ENCODE measurements at places on chromosomes 1 and 21.

GRCh38 chr1:109112652-109113285 lies 1.1 kb upstream of the ELAPOR1 start:
- DNase-seq, result peak; percentile 90

- DNase-seq, result peak; percentile 66
Measured at GRCh38 chr1:119870917-119871596, 25.3 kb downstream of the ADAM30 start.

DNA sequence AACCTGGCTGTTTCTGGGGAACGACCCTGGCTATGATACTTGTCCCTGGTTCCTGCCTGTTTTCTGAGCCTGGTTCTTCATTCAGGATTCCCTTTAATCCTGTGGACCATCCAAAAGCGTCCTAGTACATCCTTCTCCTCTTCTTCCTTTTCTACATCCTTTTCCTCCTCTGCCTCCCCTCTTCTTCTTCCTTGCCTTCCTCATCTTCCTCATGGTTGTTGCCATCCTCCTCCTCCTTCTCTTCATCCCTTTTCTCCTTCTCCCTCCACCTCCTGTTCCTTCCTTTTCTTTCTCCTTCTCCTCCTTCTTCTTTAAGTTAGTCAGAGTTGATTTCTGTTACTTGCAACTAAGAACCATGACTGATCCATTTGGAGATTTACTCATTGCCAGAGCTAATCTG lies 197.8 kb downstream of the FOXD2 start:
- DNase-seq, result no peak

- no peak for DNase-seq
Measured at GRCh38 chr1:212007178-212007577, 28.2 kb downstream of the INTS7 start.

- no peak for DNase-seq
Measured at GRCh38 chr1:224774378-224774777, 155.1 kb upstream of the DNAH14 start.

DNA sequence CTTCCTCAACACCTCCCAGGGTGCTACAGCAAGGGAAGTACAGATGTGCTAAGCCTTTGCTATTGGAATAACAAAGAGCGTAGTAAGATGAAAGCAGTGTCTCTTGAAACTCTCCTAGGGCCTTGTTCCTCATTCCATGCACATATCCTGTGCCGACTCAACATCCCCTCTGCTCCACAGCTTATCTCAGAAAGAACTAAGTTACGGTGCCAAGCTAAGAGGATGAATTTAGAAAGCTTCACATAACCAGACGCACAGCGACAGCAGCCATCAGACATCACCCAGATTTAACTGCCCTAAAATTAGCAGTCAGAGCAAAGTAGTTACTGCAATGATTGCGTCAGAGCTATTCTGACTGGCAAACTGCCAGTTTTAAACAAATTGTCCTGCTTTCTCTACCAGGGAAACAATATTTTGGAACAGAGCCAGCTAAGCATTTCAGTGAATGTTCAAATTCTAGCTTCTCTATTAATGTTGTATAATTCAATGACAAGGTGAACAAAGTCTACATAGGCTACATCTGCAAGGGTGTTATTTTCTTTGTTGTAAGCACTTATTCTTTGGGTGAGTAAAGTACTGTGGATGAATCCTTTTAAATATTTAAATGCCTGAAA lies 9.5 kb downstream of the SIPA1L2 start:
- peak; percentile 96 for DNase-seq

DNA sequence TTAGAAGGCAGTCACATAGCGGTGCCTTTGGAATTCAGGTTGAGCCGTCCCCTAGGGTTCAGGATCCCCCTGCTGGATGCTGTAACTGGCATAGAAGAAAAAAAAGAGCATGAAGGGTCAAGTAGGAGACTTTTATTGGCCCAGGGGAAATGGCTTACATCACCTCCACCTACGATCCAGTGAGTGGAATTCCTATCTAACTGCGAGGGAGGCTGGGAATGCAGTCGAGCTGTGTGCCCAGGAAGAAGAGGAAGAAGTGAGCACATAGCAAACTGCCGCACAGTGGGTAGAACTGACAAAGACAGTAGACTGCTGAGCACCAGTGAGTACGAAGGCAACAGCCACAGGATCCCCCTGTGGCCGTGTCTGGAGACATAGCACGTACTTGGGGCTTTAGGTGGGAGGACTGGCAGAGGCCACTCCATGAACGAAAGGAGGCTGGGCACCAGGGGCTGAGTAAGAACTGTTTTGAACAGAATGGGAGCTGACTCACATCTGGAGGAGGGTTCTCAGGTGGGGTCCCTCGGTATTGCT lies 79.2 kb downstream of the RNF220 start:
- no peak for DNase-seq

DNA sequence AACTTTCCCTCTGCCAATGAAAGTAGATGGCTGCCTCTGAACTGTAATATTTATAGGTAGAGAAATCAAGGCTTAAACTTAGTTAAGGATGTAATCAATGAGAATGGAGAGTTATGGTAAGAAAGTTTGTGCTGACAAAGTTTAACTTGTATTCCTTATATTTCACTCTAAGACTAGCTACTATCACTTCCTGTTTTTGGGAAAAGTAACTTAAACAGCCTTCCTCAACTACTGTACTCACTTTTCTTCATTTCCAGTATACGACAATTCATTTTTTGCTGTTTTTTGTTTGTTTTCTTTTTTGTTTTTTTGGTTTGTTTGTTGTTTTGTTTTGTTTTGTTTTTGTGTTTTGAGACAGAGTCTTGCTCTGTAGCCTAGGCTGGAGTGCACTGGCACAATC lies 3.7 kb downstream of the RGS18 start:
- DNase-seq, result no peak

- no peak for DNase-seq
Measured at GRCh38 chr1:5658340-5659316, 333.6 kb downstream of the NPHP4 start.

- DNase-seq, result no peak
Measured at GRCh38 chr1:75672528-75673393, 51.7 kb upstream of the ACADM start.

DNA sequence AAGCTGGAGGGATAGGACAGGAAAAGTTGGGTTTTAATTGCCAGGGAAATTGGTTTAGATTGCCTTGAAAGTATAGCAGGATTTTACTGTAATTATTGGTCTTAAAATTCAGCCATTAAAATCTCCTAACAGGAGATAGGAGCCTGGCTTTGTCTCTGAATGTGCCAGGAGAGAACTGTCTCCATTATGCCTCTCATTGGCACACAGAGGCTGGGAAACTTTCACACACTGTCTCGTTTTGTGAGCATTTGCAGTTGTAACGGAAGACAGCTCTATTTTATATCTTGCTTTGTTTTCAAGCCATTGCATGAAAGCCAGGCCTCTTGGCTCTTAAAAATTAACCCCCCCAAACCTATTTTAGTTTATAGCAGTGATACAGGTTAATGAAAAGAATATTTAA lies 12.5 kb downstream of the DNAJC6 start:
- no peak for DNase-seq

DNA sequence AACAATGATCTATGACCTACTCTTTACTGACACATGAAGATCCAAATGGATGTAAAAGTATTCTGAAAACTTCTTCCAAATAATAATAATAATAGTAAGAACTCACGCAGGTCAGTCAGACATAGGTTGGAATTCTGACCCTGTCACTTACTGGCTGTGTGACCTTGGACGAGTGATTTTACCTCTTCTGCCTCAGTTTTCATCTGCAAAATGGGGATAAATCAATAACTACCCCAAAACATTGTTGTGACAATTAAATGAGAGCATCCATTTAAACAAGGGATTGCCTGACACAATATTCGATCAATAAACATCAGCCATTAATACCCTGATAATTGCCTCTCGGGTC lies 556 bp downstream of the MECR start:
- no peak for DNase-seq

GRCh38 chr1:90725657-90726424 lies 8.7 kb upstream of the BARHL2 start:
- DNase-seq, result no peak

DNA sequence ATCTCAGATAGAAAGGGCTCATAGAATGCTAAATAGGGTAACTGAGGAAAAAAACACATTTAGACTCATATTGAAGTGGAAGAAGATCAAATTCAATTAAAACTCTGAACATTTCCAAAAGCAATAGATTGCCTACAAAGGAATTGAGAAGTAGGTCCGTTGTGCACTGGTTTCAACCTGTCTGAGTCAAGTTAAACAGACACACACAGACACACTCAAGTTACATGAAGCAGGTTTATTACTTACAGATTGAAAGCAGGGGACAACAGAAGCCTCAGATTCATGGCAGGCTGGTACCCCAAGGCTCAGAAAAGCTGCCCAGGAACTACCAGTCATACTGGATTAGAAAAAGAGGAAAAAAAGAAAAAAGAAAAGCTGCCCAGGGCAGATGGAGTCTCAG lies 20.7 kb upstream of the S100A2 start:
- no peak for DNase-seq

GRCh38 chr1:100322436-100323211 lies 29.7 kb upstream of the CDC14A start:
- DNase-seq, result peak; percentile 38
